ENCODE measurements at places on chromosomes 1 and 21. TPM values are rescaled to one million over a fixed set of nuclear protein-coding genes. Genes with fewer than 3 reads are reported as not detected.

- DNase-seq: no peak
These were observed 12.8 kb downstream of the PROK1 start for GRCh38 chr1:110463725-110464124.

GRCh38 chr1:182600745-182601415, 3.3 kb downstream of the RGS16 start:
- no peak for DNase-seq

DNA sequence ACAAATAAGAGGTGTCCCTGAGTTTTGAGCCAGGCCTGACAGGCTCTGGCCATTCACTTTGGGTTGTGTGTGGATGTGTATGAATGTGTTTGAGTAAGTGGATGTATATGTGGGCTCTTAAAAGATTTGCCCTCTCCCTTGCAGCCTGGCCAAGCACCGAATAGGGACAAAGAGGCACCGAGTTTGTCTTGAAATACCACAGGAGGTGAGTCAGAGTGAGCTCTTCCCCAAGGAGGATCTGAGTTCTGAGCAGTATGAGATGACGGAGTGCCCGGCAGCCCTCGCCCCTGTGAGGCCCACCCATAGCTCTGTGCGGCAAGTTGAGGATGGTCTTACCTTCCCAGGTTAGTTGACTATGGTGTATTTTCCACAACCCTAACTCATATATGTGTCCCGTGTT, 19.0 kb downstream of the KDM4A start:
- DNase-seq: no peak

GRCh38 chr1:212034516-212035122, 738 bp downstream of the INTS7 start:
- DNase-seq: no peak

DNA sequence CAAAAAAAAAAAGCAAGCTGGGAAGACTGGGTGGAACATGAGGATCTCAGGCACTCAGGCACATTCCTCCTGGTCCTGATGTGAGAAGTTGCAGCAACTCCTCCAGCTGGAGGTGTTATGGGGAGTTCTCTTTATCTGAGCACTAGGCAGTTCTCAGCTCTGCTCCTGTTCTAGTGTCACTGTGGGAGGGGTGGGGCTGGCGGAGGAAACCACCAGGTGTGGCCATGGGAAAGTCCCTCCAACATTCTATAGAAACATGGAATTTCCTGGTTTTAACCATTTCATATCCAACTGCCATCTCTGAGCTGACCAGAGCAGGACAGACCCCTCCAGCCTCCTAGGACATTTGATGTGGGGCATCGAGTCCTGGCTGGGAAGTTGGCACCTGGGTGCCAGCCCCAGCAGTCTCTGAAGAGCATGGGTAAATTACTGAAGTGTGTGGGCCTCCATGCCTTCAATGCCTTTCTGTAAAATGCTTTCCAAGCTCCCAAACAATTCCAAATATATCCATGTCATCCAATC, 804 bp upstream of the IKBKE start:
- no peak for DNase-seq

DNA sequence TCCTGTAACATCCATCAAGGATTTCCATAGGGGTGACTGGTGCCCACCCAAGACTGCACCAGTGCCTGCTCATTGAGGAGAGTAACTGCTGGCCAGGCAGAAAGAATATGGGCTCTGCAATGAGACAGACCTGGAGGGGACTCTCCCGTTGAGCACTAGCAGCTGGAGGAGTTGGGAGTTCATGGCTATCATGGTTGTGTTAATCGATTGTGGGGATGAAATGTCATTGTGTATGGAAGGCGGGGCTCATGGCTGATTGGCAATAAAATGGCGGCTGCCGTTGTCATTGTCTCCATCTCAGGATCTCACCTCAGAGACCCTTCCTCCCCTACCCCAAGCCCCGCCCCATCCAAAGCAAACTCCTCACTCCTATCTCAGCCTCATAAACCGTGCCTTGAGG, 3.9 kb downstream of the TMEM125 start:
- no peak for DNase-seq

Gene NR1I3
- not detected for total RNA-seq

- no peak for DNase-seq
These were observed 26.6 kb downstream of the LRRC8C start for GRCh38 chr1:89659322-89660081.
